ENCODE measurements at places on chromosomes 7 and 10.

DNA sequence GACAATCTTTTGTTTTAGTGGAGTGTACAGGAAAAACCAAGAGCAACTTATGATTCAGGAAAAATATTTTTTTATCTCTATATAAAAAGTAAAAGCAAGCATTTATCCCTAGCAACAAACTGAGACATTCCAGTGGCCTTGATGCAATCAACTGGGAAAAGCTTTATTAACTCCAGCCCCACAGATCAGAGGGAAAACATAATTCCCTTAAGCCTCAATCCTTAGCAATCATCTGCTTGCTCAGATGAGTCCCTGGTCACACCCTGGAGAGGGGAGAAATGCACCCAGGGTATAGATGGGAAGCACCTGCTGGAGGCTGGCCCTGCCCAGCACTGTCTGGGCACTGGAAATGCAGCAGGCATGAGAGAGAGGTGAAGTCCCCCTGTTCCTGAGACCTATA, 636.6 kb downstream of the TNS3 start:
- no peak for DNase-seq

- DNase-seq: no peak
Observed at GRCh38 chr7:155951554-155952158, 139.4 kb upstream of the SHH start.

DNA sequence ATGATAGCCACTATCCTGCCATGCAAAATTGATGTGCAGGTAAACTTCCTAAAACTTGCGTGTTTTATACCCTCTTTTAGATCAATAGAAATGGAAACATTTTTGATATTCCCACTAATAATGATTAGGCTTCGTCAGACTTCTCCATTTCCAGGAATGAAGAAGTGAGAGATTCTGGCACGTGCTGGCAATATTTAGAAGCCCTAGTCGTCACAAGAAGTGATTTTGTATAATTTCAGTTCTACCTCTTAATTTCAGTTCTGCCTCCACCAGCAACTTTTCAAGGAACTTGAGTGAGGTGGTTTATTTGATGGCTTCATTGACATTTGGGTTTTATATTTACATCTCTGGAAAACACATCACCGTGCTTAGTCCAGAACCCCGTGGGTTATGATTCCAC, 61.9 kb downstream of the MRC1 start:
- no peak for DNase-seq

GRCh38 chr7:42746214-42746613, 165.7 kb downstream of the C7orf25 start:
- DNase-seq: no peak

DNA sequence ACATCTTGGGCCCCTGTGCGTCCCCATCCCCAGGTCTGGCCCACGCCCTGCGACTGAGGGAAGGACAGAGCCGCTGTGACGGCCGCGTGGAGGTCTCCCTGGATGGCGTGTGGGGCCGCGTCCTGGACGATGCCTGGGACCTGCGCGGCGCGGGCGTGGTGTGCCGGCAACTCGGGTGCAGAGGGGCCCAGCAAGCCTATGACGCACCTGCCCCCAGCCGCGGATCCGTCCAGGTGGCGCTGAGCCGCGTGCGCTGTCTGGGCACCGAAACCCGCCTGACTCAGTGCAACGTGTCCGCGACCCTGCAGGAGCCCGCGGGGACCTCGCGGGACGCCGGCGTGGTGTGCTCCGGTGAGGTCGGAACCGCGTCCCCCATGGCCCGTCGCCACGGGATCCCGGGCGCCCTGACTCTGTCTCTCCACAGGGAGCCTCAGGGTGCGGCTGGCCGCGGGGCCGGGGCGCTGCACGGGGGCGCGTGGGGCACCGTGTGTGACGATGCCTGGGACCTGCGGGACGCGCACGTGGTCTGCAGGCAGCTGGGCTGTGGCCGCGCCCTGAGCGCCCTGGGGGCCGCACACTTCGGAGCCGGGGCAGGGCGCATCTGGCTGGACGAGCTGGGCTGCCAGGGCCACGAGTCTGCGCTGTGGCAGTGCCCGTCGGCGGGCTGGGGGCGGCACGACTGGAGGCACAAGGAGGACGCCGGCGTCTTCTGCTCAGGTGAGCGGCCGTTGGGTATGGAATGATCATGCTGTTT, 5.9 kb downstream of the SCART1 start:
- DNase-seq: no peak

DNA sequence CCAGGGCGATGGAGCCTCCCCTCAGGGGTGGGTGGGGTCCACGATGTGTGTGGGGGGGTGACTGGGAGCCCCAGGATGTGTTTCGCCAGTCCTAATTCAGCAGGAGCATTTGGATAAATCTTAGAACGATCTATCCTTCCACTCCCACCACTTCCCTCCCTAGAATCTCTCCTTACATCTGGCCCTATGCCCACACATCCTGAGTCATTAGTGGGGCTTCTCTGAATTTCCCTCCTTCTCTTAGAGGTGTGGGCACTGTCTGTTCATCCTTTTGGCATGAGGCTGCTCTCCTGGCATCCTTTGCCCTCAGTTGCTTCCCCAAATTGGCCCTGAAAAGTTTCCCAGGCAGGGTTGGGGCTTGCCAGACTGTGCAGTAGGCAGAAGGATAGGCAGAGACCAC, 1.6 kb downstream of the GHRHR start:
- no peak for DNase-seq

GRCh38 chr10:29780096-29780495, 145.3 kb upstream of the SVIL start:
- no peak for DNase-seq

DNA sequence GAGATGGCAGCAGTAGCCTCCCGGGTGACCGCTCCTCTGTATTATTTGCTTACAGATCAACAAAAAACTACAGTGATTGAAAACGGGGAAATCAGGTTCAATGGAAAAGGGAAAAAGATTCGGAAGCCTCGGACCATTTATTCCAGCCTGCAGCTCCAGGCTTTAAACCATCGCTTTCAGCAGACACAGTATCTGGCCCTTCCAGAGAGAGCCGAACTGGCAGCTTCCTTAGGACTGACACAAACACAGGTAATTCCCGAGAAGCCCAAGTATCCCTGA, 2.2 kb downstream of the DLX6 start:
- DNase-seq: no peak

- no peak for DNase-seq
Observed at GRCh38 chr10:78543749-78544362, 510.2 kb downstream of the RPS24 start.

DNA sequence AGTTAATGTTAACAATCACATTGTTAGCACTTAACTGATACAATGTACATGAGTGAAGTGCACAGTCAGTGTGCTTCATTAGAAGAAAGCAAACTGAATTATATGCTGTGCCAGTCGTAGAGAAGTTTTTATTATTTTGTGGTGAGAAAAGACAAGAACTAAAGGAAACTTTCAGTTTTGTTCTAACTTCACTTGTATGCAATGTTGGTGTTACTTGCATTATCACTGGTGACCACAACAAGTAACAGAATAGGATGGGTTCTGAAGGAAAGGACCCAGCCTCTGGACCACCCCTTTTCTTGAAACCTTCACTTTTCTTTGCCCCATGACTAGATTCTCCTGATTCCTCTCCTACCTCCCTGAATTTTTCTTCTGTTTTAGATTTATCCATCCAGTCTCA, 123.3 kb upstream of the GAD2 start:
- DNase-seq: no peak

DNA sequence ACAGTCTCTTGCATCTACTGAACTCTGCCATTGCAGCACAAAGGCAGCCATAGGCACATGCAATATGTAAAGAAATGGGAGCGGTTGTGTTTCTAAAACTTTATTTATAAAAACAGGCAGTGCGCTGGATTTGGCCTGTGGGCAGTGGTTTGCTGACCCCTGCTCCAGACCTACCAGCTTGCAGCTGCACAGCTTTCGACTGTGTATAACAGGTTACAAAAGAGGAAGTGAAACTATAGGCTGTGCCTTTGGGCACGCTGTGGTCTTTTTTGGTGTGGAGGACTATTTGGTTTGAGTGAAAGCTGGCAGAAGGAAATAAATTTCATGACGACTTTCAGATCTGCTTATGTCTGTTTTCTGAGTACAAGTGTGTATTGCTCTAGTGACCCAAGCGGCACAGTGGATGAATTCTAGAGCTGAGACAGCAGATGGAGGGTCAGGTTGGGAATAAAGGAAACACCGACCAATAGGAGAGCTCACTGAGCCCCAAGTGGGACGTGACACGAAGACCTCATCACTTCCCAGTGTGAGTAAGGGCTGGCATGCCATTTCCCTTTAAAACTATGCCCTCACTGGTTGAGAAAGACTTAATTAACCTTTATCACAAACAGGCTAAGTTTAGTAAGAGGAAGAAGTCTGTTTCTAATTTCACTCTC, 152.7 kb downstream of the ANK3 start:
- no peak for DNase-seq

- DNase-seq: no peak
Observed at GRCh38 chr7:128869138-128869943, 6.7 kb downstream of the ATP6V1F start.

GRCh38 chr10:98110356-98110755, 24.1 kb upstream of the R3HCC1L start:
- DNase-seq: no peak

DNA sequence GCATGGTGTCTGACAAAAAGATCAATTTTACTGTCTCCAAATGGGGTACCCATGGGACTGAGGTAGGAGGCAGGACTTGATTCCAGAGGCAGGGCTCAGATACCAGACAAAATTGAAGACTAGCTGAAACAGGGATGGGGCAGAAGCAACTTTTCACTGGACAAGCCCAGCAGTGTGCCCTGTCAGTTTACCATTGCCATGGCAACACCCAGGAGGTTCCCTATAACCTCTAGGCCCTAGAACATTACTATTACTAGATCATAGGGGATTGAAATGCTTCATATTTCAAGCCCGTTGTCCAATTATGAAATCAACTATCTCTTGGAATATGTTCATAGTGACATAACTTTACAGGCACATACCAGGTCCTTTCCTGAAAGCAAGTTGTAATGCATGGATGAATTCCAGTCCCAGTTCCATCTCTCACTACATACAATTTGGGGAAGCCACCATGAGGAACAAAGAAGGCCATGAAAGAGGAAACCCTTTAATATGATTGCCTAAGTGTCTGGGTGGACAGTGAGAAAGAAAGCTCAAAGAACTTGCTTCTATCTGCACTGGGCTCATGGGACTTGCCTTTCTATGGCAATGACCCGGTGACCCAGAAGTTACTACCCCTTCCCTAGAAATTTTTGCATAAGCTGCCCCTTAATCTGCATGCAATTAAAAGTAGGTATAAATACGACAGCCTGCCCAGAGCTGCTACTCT, 557.9 kb downstream of the KCNMA1 start:
- no peak for DNase-seq

GRCh38 chr7:49112222-49112621, 187.9 kb downstream of the CDC14C start:
- DNase-seq: no peak

DNA sequence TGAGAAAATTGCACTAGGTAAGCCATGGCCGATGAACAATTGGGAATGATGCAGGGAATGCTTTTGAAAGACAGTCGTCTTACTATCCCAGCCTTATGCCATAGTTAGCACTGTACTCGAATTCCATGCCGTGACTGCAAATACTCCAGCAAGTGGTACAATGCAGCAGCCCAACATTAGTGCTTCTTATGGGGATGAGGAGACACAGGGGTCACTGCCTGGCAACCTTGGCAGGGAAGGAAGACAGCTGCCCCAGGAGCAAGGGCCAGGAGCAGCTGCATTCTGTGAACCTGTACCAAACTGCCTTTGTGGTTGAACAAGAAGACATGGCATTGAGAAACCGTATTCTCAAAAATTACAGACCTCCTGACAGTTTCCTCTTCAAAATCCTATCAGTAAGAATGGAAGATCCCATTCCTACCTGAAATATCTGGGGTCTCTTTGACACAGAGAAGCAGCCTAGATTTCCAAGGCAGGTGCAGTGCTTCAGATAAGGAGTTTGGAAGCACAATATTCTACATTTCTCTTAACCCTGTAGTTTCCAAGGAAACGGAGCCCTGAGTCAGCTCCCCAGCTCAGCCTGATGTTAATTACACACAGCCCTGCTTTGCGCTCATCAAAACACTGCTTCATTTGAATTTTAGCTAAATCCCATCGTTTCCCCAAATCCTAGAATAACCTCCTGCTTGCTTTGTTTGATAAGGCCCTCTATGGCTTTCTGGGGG, 49.0 kb upstream of the FRMD4A start:
- DNase-seq: no peak

DNA sequence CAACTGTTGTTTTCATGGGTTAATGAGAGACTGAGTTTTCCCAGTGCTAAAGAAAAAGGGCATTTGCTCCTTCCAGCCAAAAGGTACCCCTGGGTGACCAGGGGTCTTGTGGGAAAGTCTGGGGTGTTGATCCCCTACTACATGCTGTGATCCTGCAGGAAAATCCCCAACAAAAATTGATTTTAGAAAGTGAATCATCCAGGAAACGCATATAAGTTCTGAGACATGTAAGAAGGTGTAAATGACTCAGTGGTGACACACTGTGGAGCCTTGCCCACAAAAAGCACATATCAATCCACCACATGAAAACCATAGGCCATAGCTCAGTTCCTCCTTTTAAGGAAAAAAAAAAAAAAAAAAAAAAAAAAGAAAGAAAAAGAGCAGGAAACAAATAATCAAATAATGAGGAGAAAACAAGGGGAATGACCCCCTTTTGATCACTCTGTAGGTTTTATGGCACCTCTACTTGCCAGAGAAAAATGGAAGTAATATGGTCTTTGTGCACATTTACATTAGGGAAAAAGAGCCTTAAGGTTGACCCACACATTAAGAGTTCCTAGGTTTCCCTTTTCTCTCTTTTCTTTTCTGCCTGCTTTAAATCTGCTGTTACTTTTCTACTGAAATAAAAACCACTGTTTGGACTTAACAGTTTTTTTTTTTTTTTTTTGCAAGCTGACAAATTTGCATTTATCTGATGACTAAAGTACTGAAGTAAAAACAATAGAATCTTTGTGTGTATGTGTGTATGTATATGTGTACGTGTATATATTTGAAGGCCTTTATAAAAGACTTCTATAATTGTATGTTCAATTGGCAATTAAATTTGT, 386.0 kb downstream of the KIF20B start:
- no peak for DNase-seq

GRCh38 chr7:69895446-69895845, 297.2 kb downstream of the AUTS2 start:
- no peak for DNase-seq

- no peak for DNase-seq
Observed at GRCh38 chr7:27202018-27202861, 2.3 kb upstream of the HOXA13 start.

GRCh38 chr10:87721781-87722180, 62.1 kb downstream of the PAPSS2 start:
- no peak for DNase-seq

DNA sequence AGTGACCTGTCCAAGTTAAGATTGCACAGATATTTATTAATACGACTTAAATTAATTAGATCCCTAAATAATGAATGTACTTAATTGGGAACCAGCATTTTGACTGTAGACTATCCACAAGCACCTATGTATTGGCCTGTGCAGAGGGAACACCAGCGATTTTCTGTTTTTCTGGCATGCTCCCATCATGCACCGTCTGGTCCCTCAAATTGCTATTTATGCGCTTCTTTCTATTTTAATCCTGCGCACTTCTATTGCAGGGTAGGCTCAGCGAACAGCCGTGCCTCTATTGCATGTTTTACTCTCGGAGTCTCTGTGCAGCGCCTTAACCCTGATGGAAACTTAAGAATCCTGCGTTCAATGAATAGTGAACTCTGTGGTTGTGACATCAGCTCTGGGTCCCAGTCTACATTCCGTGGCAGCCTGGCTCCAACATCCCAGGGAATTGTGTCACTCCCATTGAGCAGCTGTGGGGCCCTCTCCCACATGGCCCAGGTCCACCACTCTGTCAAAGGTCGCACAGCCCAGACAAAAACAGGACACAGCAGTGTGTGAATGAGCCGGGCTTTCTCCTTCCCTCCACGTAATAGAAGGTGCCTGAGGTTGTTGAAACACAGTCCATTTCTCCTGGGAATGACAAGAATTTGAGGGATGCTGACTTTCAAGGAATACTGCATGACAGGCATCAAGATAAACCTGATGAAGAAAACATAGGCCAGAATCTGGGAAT, 239.7 kb upstream of the KLF6 start:
- DNase-seq: no peak

Measured in NCI-H1105 (cell line).